ENCODE measurements at places on chromosomes 3 and 15. TPM values are rescaled to one million over a fixed set of nuclear protein-coding genes. Genes with fewer than 3 reads are reported as not detected.

The CD96 gene
- polyA plus RNA-seq, result 0.01 TPM

The EFCC1 gene
- 0.03 TPM for polyA plus RNA-seq

The PSMD2 gene
- 152 TPM for polyA plus RNA-seq

- DNase-seq, result no peak
Observed at GRCh38 chr3:18735005-18735404, 309.9 kb upstream of the SATB1 start.

GRCh38 chr3:32575451-32576113 is 4.9 kb upstream of the DYNC1LI1 start:
- no peak for DNase-seq

- no peak for DNase-seq
Observed at GRCh38 chr15:80121546-80121945, 31.3 kb upstream of the FAH start.

DNA sequence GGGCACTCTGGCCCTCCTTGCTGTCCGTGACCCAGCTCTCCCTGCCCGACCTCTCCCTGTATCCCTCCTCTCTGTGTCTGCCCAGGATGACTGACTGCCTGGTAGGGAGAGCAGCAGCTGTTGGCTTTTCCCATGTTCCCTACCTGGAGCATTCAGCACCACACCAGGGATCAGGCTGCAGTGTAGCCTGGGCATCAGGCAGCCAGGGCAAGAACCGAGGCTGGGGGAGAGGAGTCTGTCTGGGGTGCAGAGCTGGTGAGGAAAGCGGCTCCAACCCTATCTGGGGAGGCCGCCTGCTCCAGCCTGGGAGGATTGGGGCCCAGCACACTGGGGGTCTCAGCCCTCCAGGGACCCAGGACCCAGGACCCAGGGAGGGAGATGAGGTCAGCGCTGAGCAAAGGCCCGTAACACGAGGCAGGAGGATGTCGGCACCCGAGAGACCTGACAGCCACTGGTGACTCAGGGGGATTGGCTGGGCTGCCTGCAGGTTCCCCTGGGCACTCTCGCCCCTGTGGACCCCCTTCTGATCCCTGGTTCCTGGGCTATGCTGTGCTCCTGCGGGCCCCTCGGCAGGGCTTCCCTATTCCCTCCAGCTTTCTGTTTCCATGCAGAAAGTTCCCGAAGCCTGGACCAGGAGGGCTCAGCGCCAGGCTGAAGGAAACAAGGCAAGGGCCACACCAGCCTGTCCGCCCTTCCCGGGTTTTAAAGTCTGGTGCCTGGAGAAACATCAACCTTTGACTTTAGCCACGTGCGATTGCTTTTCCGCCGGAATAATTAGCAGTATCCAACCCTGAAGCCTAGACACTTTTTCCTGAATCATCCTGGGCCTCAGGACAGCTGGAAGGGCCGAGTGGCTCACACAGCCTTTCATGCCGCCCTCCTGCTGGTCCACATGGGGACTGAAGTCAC is 128.2 kb upstream of the MEF2A start:
- no peak for DNase-seq

GRCh38 chr15:88335074-88335473 is 78.5 kb upstream of the NTRK3 start:
- DNase-seq, result no peak
